ENCODE measurements at places on chromosomes 4 and X.

- no peak for DNase-seq
Observed at GRCh38 chr4:85792376-85793232, 317.7 kb downstream of the ARHGAP24 start.

DNA sequence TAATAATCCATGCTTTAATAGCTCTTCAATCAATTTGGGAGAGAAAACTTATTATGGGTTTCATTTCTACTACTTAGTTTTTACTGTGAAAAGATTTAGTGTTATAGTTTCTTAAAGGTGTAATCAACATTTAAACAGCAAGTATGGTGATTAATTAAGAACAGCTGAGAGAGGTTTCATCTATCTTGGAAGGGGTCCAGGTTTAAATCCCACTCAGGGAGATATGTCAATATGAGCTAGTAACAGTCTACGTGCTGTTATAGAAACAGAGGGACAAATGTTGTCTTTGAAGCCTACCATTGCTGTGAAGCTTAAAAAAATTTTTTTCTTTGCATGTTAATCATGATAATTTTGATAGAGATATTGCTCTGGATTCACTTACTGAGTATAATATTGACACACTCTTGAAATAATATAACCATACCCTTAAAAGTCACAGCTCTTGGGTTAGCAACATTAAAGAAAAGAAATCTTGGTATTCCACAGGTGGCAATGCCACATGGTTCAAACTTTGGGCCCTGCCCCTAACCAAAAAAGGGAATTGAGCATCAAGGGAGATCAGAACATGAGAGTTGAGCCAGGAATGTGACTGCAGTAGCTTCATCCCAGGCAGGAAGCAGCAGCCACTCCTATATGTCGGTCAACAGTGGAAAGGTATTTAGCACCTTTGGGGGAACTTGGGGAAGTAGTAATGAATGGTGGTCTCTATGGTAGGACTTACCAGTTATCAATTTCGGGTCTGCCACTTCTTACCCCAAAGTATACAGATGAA lies 107.8 kb downstream of the ANK2 start:
- DNase-seq, result no peak

DNA sequence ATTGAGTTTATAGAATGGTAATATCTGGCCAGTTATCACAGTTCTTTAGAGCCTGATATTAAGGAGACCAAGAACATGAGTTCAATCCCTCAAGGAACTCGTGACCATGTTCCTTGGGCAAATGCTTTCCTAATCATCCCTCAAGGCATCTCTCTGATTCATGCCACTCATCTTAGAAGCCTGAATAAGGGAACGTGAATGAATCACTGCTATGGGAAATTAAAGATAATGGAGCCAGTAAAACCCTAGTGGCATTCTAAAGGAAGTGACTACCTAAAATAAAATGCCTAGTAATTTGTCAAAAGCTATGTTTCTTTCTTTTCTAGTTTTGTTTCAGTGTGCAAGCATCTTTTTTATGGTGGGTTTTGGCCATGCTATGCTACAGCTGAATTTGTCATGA lies 1161.3 kb downstream of the C4orf33 start:
- DNase-seq, result no peak

DNA sequence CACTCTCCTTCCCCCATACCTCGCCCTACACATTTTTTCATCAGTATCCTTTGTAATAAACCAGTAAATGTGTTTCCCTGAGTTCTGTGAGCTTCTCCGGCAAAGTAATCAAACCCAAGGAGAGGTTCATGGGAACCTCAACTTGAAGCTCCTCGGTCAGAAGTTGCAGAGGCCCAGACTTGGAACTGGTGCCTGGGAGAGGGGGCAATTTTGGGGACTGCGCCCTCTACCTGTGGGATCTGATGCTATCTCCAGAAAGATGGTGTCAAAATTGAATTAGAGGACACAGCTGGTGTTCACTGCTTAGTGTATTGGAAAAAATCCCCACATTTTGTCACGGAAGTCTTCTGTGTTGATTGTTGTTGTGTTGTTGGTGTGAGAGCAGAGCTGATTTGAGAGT lies 70.6 kb downstream of the ATP11C start:
- DNase-seq, result no peak

DNA sequence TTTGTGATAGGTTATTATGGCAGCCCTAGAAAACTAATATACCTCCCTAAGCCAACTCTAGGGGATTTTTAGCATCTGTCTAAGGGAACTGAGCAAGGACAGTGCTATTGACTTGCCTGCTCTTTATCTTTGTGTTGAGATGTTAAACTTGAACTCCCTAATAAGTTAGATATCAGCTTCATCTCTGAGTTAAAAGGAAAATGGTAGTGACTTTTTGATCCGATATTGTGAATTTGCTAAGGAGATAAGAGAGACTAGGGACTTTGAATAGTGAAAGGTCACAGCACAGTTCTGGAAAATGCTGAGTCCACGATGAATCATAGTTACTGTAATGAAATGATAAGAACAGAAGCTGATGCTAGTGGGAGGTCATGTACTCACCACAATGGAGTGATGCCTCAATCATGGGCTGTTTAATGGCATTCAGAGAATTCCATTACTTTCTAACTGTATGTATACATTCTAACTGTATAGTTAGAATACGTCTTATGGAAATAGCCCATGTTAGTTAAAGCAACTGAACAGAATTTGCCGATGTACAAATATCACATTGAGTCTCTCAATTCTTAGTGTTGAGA lies 147.2 kb downstream of the GLRA3 start:
- no peak for DNase-seq

DNA sequence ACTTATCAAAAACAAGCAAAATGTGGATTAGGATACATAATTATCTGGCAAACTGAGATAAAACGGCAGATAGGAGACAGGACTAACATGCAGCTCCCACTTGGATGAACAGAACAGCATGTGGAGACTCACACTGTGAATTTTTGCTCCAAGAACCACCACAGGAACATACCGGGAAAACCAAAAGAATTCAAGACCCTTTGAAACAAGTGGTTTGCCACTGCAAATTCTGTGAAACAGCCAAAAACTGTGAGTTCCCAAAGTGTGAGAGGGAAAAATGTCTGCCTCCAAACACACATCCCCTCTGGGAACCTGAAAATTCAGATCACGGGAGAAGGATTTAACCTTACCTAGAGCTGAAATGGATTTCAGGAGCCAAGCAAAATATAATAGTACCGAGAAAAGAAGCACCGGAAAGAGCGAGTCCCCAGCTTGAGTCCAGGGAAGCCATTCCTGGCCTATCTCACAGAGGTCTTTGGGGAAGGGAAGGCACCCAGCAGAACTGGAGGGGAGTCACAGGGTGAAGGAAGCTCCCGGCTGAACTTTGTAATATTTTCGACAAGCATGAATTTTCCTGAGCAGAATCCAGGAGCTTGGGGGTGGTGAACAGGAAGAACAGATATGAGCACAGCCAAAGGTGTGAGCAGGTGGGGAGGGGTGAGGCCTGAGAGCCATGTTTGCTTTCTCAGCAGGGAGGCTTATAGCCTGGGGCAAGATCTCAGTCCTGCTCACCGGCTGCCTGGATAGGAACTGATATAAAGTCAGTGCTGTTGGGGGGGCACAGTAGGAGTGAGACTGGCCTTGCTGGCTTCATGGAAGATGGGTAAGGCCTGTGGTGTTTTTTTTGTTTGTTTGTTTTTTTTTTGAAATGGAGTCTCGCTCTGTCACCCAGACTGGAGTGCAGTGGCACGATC lies 23.9 kb downstream of the MANBA start:
- DNase-seq, result no peak

GRCh38 chr4:41678951-41679350 lies 69.6 kb downstream of the PHOX2B start:
- DNase-seq, result no peak

DNA sequence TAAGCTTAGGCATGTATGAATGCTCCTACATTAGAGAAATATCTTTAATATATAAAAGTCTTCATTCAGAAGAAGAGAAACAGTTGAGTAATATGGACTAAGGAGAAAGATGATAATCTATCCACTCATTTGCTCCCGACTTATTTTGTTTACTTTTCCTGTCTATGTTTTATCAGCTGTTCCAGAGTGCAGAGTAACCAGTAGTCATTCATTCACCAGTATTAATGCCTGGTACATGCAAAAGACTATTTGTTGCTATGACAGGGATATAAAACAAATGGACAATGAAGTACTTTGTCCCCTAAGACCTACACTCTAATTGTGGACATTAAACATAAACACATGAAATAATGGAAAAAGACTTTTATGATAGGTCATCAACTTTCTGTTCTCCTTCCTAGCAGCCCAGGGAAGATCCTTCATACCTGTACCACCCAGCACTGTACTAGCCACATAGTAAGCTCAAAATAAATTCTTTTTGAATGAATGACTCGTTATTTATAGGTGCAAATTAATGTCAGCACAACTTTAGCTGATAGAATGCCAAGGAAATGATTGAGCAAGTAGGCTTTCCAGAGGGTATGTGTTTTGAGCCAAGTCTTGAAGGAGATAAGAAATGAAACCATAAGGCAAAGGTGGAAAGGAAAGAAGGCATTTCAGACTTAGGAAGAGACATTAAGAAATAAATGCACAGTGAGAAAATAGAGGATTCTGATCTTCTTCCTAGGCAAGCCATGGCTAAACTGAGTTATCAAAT lies 45.0 kb upstream of the IL13RA1 start:
- DNase-seq, result no peak

DNA sequence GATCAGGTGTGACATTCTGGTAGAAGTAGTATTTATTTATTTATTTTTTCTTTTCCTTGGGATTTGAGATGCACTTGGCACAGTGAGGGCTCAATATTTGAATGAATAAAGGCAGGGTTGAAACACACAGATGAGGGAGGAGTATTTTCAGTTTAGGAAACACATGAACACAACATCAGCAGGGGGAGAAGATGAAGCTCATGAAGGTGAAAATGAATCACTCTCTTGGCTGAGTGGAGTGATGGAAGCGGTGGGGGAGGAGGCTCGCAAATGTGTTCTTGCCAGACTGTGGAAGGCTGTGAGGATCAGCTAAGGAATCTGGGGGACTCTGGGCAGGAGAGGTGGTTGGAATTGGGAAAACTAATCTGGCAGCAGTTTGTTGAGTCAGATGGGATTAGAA lies 55.3 kb downstream of the ARHGAP10 start:
- no peak for DNase-seq

GRCh38 chrX:107574054-107574683 lies 54.1 kb upstream of the PRPS1 start:
- no peak for DNase-seq

GRCh38 chr4:41360921-41361793 lies 104.4 kb downstream of the UCHL1 start:
- DNase-seq, result peak; percentile 58

- DNase-seq, result no peak
Observed at GRCh38 chrX:150049647-150050046, 111.4 kb upstream of the EOLA2 start.

DNA sequence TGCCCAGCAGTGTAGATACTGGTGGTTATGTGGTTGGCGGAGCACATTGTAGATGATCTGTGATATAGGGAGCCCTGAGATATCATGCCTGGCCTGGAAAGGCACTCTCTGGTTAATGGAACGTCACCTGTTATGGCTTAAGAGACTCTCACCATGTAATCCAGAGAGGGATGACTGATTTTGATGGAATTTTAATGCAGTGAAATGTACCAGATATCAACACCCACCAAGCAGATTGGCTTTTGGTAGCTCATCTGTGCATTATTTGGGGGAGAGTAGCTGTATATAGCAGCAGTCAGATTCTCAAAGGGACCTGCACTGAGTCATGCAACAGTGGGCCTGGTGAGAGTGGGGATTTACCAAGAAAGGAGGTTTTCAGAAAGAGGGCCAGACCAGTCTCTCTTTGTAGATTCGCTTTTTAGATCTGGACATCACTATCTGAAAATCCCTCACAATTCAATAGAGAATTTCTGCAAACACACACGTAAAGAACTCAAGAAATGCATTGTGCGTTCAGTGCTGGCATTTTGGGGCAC lies 17.3 kb downstream of the TSC22D3 start:
- no peak for DNase-seq

DNA sequence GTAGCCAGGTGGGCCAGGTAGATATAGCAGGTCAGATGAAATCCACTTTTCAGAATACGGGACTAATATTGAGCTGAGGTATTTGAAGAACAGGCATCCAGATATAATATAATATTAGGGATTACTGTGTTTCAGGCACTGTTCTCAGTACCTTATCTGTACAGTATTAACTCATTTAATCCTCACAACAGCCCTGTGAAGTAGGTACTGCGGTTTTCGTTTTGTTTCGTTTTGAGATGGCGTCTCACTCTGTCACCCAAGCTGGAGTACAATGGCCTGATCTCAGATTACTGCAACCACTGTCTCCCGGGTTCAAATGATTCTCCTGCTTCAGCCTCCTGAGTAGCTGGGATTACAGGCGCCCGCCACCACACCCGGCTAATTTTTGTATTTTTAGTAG lies 129.6 kb downstream of the IL1RAPL2 start:
- DNase-seq, result no peak

All from NCI-H1436 (cell line).